ENCODE measurements at places on chromosomes 6 and 20.

GRCh38 chr6:135722190-135722589, 129.3 kb upstream of the PDE7B start:
- H3K27ac ChIP-seq: no peak overlapping the region
- H3K27me3 ChIP-seq: no peaks in the 10 kb centered on the region
- DNase-seq: no peak
- H3K36me3 ChIP-seq: no peaks in the 10 kb centered on the region
- H3K4me3 ChIP-seq: no peak overlapping the region

DNA sequence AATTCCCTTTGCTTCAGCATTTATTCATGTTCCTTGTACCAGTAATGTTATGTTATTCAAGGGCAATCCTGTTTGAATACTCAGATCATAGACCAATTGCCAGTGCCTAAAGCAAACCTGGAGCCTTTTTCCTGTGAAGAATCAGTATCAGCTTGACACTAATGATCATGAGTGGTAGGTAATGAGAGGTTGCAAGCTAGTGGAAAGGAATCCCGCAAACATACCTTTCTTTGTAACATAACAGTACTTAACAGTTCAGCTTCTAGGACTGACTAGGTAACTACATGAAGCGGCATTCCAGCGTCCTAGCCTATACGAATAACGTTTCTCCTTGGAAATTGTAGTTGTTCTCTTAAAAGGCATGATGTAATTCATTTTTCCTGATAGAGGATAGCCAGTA, 253.7 kb downstream of the TMEM242 start:
- H3K27ac ChIP-seq: no peak overlapping the region
- no peaks in the 10 kb centered on the region for H3K27me3 ChIP-seq
- no peaks in the 10 kb centered on the region for H3K36me3 ChIP-seq
- DNase-seq: no peak
- no peak overlapping the region for H3K4me3 ChIP-seq

GRCh38 chr20:49430320-49430719, 52.1 kb downstream of the KCNB1 start:
- H3K4me1 ChIP-seq: no peaks in the 10 kb centered on the region
- no peak overlapping the region for H3K4me3 ChIP-seq
- no peak overlapping the region for H3K27ac ChIP-seq
- DNase-seq: no peak
- H3K27me3 ChIP-seq: no peaks in the 10 kb centered on the region

DNA sequence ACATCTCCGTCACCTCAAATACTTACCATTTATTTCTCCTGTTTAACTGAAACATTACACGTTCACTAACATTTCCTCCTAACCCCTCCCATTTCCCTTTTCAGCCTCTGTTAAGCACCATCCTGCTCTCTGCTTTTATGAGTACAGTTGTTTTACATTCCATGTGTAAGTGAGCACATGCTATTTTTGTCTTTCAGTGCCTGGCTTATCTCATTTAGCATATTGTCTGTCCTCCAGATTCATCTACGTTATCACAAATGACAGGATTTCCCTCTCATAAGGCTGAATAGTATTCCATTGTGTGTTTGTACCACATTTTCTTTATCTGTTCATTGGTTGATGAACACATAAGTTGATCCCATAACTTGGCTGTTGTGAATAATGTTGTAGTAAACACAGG, 22.7 kb downstream of the TAF11 start:
- no peaks in the 10 kb centered on the region for H3K27me3 ChIP-seq
- DNase-seq: no peak
- H3K36me3 ChIP-seq: peaks cover 58% of the 10 kb centered on the region
- no peaks in the 10 kb centered on the region for H3K4me1 ChIP-seq

DNA sequence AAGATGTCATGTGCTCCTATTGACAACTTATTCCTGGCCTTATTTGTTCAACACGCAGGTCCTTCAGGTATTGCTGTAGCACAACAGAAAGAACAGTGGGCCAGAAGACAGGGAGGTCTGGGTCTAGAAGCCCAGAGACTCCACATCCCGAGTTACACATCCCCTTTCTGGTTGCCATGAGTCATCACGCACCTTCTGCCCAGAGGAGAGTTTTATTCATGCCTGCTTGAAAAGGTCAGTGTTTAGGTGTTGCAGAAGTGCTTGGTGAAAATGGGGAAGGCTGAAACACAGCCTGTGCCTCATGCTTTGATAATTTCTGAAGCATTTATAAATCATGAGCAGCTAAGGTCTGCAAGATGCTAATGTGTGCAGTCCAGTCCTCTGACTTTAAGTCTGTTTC, 256.4 kb downstream of the GMPR start:
- H3K4me3 ChIP-seq: no peak overlapping the region
- H3K4me1 ChIP-seq: no peaks in the 10 kb centered on the region
- no peak for DNase-seq
- no peak overlapping the region for H3K27ac ChIP-seq

GRCh38 chr20:1225263-1225782, 521 bp upstream of the RAD21L1 start:
- no peak overlapping the region for H3K27ac ChIP-seq
- no peaks in the 10 kb centered on the region for H3K4me1 ChIP-seq
- H3K27me3 ChIP-seq: peaks cover 26% of the 10 kb centered on the region

DNA sequence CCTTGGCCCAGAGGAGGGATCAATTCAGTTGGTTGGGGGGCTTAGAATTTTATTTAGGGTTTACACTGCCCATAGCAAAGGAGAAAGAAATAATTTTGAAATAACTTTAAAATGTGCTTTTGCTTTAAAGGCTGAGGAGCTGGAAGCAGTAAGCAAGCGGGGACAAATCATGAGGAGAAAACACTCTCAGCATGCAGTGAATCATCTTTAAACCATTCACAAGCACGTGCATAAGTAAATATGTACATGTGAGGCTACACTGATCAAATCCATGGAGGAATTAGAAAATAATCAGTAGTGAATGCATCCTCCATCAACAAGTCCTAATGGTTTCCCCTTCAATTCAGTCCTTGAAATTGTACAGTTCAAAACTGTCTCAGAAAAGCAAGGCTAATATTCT, 181.0 kb downstream of the MTFR2 start:
- H3K4me1 ChIP-seq: no peaks in the 10 kb centered on the region
- H3K27ac ChIP-seq: peak overlapping the region; percentile 74
- H3K36me3 ChIP-seq: no peaks in the 10 kb centered on the region
- DNase-seq: no peak
- no peaks in the 10 kb centered on the region for H3K27me3 ChIP-seq

DNA sequence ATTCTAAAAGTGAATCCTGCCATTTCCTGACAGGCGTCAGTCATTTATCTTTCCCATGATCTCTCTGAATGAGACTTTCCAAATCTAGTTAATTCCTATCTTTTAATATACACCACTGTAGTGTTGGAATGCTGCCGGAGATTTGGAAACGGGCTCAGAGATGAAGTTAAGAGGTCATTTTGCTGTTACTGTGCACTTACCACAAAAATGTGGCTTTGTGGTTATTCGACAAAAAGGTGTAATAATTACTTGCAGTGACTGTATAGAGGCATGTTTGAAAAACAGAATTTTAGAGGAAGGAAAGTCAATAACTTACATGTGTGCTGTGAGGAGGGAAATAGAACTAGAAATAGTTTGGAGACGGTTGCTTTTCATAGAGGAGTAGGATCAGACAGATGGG, 460.2 kb upstream of the BTBD3 start:
- no peaks in the 10 kb centered on the region for H3K4me1 ChIP-seq
- no peaks in the 10 kb centered on the region for H3K36me3 ChIP-seq
- H3K27me3 ChIP-seq: no peaks in the 10 kb centered on the region
- H3K4me3 ChIP-seq: no peak overlapping the region

DNA sequence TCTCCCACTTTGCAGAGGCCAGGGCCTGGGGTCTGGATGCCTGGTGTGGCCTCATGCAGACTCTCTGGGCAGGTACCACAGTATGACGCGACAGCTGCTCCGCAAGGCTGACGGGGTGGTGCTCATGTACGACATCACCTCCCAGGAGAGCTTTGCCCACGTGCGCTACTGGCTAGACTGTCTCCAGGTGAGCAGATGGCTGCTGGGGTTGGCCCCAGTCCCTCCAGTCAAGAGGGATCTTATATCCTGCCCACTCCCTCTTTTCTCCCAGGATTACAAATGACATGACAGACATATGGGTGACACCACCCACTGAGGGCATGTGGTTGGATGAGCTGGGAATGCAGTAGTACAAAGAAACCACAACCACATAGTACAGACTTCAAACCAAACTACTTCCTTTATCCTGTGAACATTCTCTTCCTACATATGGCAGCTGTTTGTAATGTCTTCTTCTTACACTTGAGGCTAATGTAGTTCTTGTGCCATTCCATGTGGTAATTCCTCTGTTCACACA, 29.9 kb downstream of the RAB44 start:
- no peaks in the 10 kb centered on the region for H3K4me1 ChIP-seq
- no peaks in the 10 kb centered on the region for H3K36me3 ChIP-seq
- H3K4me3 ChIP-seq: no peak overlapping the region
